H7 (cell line): ENCODE measurements at places on chromosomes 7 and 10.

- DNase-seq = no peak
These were observed 4.0 kb upstream of the CLEC5A start for GRCh38 chr7:141950806-141951205.

GRCh38 chr7:25350041-25350440 is 121.8 kb upstream of the NPVF start:
- DNase-seq = no peak

- peak; percentile 79 for DNase-seq
These were observed 51.0 kb downstream of the FBXW4 start for GRCh38 chr10:101644002-101644401.

GRCh38 chr7:36736899-36737211 is 12.6 kb upstream of the AOAH start:
- DNase-seq = no peak

DNA sequence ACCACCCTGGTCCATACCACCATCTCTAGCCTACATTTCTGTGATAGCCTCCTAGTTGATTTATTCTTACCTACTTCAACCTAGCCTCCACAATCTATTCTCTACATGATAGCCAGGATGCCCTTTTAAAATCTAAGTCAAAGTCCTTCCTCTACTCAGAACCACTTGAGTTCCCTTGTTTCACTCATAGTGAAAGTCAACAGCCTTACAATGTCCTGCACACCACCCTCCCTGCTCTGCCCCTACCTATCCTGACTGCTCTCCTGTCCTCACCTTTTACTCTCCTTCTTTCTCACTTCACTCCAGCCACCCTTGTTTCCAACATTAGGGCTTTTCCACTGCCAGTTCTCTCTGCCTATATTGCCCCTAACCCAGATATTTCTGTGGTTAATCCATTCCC is 146.7 kb downstream of the GRM3 start:
- DNase-seq = no peak

- DNase-seq = no peak
These were observed 112.7 kb downstream of the TCERG1L start for GRCh38 chr10:131198843-131199242.
